ENCODE measurements at places on chromosomes 3 and 15.

DNA sequence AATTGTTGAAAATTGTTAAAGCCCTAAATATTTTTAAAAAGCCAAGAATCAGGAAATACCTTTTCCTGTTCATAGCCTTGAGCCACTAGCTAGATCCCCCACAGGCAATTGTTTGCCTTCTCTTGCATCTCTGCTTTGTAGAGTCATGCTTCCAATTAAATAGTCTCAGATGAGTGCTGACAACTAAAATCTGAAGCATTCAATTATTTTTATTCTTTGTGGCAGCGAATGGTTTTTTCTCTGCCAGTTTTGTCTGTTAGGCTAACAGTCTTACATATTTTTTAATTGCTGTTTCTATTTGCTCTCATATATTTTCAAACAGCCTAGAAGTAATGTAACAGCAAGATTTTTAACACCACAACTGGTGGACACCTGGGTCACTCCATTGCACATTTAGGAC lies 277.1 kb upstream of the GBE1 start:
- no peak overlapping the region for H3K4me3 ChIP-seq
- no peaks in the 10 kb centered on the region for H3K4me1 ChIP-seq

GRCh38 chr3:174957551-174958001 lies 98.4 kb downstream of the NAALADL2 start:
- no peak overlapping the region for H3K27ac ChIP-seq
- no peaks in the 10 kb centered on the region for H3K4me1 ChIP-seq
- no peak for DNase-seq
- no peak overlapping the region for H3K4me3 ChIP-seq
- no peaks in the 10 kb centered on the region for H3K27me3 ChIP-seq
- H3K36me3 ChIP-seq = no peaks in the 10 kb centered on the region

GRCh38 chr15:76177491-76178040 lies 117.8 kb downstream of the TMEM266 start:
- H3K4me1 ChIP-seq = no peaks in the 10 kb centered on the region
- H3K27me3 ChIP-seq = peaks cover 36% of the 10 kb centered on the region
- H3K4me3 ChIP-seq = no peak overlapping the region
- no peak overlapping the region for H3K27ac ChIP-seq
- no peak for DNase-seq

DNA sequence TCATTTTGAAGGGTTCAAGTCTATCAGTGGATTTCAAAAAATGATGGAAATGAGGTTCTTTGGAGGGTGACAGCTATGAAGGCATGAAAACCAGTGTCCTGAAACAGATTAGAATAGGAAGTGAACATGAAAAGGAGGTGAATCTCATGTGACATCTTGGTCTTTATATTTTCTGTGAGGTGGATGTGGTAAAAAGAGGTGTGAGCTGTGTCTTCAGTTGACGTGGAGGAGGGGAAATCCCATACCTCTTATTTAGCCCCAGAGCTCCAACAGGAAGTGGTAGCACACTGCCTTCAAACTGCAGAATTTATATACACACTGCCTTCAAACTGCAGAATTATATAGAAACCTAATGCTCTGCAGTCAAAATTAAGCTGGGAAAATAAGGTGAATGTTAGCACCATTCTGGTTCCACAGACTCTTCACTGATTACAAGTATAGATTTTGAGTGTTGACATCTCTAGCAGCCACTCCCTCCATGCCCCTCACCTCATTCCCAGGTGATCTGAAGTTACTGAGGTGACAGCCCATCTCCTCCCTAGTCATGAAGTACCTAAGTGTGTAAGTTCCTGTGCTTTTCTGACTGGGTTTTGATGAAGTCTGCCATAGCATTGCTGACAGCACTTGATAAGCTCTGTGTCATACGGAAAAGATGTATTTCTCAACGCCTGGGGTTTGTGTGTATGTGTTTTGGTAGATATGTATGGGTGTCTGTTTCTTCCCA lies 2.7 kb downstream of the RAB8B start:
- peak; percentile 83 for DNase-seq
- H3K4me3 ChIP-seq = peak overlapping the region; percentile 96
- peaks cover 46% of the 10 kb centered on the region for H3K4me1 ChIP-seq
- H3K36me3 ChIP-seq = no peaks in the 10 kb centered on the region

- no peak for DNase-seq
- H3K27ac ChIP-seq = no peak overlapping the region
- no peak overlapping the region for H3K4me3 ChIP-seq
- peaks cover 17% of the 10 kb centered on the region for H3K36me3 ChIP-seq
- H3K4me1 ChIP-seq = peaks cover 9% of the 10 kb centered on the region
- H3K27me3 ChIP-seq = no peaks in the 10 kb centered on the region
These were observed 2.7 kb downstream of the KIF15 start for GRCh38 chr3:44764248-44764647.

DNA sequence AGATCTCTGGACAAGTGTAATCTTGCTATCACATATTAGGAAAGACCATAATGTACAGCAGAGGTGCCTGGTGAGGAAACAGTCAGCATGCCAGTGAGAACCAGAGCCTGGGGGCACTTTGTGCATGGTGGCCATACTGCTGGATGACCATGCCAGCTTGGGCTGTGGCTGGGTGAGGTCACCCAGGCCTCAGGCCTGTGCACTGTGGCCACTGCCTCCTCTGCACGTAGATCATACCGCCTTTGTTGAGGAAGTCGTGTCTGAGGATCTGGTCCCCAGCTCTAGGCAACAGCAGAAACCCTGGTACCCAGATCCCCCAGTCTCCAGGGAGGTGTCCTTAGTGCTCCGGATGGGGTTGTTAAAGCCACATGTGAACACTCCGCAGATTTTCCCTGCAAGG lies 38.9 kb downstream of the ZNF710 start:
- no peaks in the 10 kb centered on the region for H3K36me3 ChIP-seq
- H3K27ac ChIP-seq = peak overlapping the region; percentile 64
- DNase-seq = no peak
- H3K4me1 ChIP-seq = peaks cover 29% of the 10 kb centered on the region

DNA sequence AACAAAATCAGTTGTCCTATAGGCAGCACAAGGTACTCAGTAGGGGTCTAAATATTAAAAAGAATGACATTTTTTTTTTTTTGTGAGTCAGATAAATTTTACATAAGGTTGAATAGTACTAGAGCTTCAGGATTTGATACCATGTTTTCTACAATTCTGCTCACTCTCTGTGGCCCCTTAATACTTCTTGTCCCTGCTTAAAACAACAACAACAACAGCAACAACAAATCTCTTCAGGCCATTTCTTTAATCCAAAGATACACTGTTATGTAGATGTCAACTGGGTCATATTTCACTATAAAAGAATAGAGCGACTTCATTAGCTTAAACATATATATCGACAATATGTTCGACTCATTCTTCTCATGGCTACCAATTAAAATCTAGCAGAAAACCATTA lies 3.0 kb downstream of the IL5RA start:
- no peak for DNase-seq
- H3K27ac ChIP-seq = no peak overlapping the region
- no peaks in the 10 kb centered on the region for H3K27me3 ChIP-seq
- no peaks in the 10 kb centered on the region for H3K4me1 ChIP-seq
- H3K4me3 ChIP-seq = no peak overlapping the region
